ENCODE measurements at places on chromosomes 11 and 22.

DNA sequence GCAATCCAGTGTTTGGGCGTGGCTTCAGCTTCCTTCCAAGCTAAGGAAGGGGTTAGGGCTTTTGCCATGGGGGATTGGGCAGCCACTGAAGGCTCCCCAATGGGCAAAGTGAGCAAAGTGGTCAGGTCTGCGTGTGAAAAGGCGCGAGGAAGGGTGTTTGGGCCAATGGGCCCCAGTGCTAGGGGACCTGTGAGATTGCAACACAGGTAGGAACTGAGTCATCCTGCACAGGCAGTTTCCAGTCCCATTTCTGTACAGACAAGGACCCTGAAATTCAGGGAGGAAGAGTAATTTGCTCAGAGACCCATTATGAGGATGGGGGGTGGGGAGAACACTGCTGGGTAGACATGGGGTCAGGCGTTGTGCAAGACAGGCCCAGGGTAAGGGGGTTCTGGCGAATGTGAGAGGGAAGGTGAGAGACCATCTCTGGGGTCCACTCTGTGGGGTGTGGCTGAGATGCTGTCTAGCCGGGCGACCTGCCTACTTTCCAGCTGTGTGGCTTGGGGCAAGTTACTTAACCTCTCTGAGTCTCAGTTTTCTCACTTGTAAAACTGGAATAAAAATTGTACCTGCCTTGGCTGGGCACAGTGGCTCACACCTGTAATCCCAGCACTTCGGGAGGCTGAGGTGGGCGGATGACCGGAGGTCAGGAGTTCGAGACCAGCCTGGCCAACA lies 7.3 kb downstream of the CCDC88B start:
- no peak for DNase-seq

DNA sequence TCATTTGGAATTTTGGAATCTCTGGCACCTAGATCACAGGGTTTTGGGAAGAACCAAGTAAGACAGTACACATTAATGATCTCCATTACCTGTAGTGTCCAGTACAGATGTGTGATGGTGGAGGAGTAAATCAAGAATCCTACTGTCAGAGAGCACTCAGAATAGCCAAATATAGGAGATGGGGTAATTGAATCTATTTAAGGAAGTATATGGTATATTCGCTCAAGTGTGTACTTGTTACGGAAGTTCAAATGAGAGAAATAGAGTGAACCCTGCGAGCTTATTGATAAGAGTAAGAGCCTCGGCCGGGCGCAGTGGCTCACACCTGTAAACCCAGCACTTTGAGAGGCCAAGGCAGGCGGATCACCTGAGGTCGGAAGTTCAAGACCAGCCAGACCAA lies 2.2 kb downstream of the SPCS2 start:
- no peak for DNase-seq

DNA sequence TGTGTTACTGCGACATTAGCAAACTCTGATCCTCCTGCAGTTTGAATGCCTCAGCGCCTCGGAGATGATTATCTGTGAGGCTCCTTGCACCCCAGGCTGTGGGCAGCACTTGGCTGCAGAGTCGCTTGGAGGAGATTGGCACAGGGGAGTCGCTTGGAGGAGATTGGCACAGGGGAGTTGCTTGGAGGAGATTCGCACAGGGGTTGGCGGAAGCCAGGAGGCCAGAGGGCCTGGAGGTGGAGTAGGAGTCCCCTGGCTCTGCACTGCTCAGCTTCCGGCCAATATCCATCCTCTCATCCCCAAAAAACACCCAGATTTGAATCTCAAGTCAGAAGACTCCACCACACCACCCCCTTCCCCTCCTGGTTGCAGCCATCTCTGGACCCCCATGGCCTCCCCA lies 192.6 kb upstream of the NECTIN1 start:
- DNase-seq: no peak

GRCh38 chr11:31529701-31530100 lies 20.1 kb downstream of the ELP4 start:
- DNase-seq: no peak

GRCh38 chr11:33777906-33778305 lies 3.6 kb upstream of the FBXO3 start:
- no peak for DNase-seq

DNA sequence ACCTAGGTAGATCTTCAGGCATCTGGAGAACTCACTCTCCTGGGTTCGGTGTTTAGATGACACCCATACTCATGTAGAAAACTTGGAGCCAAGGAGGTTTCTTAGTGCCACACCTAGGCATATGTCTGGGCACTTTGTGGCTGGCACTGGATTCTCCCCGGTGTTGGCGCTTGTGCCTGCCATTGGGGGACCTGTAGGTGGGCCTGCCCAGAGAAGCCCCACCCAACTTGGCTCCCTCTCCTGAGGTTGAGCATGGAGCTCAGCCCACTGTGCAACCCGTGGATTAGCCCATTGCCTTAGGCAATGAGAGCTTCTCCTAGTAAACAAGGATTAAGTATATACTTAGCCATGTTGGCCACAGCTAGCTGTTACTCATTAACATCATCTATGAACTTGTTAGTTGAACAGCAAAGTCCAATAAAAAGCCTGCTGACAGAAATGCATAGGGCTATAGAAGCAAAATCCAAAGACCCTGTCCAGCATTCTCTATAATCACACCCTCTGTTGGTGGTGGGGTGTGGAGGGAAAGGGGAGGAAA lies 335.5 kb upstream of the CHORDC1 start:
- DNase-seq: no peak

- no peak for DNase-seq
Measured at GRCh38 chr22:30970356-30970746, 1.3 kb downstream of the TUG1 start.

DNA sequence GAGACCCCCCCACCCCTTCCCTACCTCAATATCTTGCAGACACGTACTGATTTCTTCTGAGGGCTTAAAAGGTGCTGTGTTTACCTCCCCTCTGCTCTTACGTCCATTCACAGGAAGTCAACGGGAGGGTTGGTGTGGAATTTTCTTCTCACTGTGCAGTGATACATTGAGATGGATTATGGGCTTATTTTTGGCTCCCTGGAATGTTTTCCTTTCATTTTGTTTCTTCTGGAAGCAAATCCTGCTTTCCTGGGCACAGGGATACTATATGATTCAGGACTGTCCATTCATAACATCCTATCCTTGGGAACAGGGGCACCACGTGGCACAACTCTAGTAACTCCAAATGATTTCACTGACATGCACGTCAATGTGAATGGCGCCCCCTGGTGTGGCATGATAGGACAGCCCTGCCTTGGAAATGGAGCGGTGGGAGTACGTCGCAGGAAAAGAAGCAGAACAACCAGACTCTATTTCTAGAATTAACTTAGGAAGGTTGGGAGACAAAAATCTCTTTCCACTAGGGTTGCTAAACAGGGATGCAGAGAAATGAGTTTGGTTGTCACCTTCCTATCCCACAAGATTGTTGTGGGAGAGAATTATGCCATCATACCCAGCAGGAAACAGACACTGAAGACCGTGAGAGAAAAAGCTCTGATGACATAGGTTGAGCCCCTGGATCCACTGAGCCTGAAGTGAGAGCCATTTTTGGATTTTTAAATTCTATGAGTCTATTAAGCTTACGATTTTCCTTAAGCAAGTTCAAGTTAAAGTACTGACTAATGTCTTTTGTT lies 146.5 kb upstream of the RAG2 start:
- DNase-seq: peak; percentile 55

GRCh38 chr11:30788849-30789248 lies 202.7 kb upstream of the MPPED2 start:
- no peak for DNase-seq

DNA sequence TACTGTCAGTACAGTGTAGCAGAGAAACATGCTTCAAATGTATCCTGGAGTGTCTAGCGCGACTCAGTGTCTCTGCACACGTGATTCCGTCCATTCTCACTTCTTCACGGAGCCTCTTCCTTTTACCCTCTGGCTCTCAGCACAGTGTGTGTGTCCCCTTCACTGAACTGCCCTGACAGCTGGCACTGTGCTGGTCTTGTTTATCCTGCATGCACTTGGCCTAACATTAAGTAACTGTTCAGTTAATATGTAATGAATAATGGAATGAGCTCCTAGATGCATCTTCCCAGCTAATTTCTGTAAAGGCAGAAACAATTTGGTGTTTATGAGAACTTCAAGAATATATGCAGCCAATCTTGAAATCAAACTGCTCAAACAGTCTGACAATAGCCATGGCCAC lies 44.4 kb downstream of the KMT5B start:
- no peak for DNase-seq

DNA sequence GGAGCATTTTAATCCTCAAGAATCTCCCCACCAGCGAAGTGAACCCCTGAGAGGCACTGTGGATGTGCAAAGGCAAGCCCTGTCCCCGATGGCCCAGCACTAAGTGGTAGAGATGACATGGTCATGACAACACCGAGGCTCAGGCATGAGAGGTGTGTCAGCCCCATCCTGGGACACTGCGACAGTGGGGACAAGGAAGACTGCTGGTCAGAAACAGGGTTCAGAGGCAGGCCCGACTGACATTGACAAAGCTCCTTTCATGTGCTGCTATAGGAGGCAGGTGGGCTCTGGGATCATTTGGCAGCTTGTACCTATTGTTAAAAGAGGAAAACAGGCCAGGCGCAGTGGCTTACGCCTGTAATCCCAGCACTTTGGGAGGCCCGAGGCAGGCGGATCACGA lies 54.3 kb upstream of the MYEOV start:
- no peak for DNase-seq

DNA sequence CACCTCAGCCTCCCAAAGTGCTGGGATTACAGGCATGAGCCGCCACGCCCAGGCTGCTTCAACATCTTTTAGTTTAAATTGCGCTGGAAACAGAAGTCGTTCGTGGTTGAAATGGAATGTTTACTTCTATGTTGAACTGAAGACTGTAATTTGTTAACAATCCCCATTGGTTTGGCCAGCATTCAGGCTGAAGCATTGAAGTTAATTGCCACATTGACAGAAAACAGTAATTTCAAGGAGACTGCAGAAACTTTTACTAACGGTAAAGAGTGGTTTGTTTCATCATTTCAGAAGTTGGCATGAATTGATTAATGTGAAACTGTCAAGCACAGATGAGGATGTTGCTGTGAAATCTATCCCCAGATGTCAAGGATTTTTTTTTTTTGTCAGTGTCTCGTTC lies 14.2 kb downstream of the AP5B1 start:
- peak; percentile 33 for DNase-seq

- DNase-seq: peak; percentile 80
Measured at GRCh38 chr11:27319072-27319471, 43.9 kb downstream of the CCDC34 start.

- no peak for DNase-seq
Measured at GRCh38 chr11:66920978-66921784, 37.0 kb downstream of the PC start.

GRCh38 chr22:27493796-27494195 lies 307.8 kb downstream of the MN1 start:
- no peak for DNase-seq

DNA sequence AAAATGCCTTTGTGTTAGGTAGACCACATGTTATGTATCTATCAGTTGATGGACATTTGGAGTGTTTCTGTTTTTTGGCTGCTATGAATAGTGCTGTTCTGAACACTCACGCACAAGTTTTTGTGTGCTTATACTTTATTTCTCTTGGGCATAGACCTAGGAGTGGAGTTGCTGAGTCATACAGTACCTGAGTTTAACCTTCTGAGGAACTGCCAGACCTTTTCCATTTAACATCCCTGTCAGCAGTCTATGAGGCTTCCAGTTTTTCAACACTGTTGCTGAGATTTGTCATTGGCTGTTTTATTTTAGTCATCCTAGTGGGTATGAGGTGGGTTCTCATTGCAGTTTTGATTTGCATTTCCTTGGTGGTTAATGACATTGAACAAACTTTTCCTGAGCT lies 4.4 kb downstream of the CTTN start:
- DNase-seq: peak; percentile 33

- peak; percentile 2 for DNase-seq
Measured at GRCh38 chr11:100863080-100863581, 176.0 kb downstream of the ARHGAP42 start.

DNA sequence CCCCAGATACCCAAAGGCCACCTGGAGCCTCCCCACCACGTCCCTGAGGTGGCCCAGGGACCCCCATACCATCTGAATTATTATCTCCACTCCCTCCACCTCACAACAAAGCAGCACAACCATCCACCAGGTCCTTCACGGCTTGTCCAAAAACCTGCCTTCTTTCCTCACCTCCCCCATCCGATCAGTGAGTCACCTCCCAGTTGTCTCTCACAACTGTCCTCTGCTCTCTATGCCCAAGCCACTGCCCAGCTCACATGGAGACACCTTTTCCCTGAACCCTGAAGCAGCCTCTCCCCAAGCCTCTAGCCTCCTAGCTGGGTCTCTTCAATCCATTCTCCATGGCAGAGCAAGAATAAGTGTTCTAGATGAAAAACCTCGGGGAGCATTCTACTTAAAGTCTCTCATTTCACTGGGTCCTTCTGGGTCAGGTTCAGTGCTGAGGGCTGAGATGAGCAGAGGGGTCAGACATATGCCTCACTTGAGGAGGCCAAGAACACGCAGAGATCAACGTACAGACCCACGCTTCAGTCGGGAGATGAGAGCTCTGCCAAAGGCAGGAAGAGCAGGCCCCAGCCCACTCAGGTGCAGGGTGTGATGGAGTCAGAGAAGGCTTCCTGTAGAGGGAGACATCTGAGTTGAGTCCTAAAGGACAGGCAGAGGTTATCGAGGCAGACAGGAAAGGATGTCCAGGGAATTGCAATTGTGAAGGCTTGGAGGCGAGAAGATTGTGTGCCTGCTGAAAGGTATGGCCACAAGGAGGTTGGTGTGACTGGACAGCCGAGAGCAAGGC lies 74.7 kb downstream of the PDE2A start:
- DNase-seq: no peak

- DNase-seq: no peak
Measured at GRCh38 chr11:65058419-65059054, at the start of gene NAALADL1. Gene NAALADL1, minus strand, starts transcription at chr11:65058553. Its CDS starts 32 bp downstream, at chr11:65058521.

- DNase-seq: no peak
Measured at GRCh38 chr11:61793829-61794204, 1.1 kb downstream of the FEN1 start.

DNA sequence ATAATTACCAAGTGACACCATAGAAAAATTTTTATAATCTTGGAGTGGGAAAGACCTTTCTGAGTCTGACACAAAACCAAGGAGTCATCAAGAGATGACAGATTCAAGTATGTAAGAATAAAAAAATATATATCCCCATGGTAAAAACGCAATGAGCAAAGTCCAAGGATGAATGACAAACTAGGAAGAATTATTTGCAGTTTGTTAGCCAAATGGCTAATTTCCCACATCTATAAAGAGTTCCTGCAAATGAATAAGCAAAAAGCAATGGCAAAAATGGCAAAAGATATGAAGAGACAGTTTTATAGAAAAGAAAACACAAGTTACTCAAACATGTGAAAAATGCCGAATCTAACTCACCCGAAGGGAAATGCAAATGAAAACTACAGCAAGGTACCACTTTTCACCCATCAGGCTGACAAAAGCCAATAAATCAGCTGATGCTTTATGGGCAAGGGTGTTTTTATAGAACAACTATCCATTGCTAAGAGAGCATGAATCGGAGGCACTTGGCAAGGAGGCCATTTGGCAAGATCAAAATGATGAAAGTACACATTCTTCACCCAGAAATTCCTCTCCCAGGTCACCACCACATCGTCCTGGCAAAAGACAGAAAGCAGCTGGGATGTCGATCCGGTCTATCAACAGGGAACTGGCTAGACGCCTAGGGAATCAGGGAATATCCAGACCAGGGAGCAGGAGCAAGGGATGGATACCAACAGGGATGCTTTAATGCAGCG lies 21.1 kb upstream of the KLHL35 start:
- no peak for DNase-seq

- DNase-seq: no peak
Measured at GRCh38 chr22:44309137-44309536, 3.6 kb downstream of the SHISAL1 start.
